Activated CD8-positive, alpha-beta memory T cell treated with anti-CD3 and anti-CD28 coated beads, Interleukin-2, amount 10 ng/mL, durations not matched to agents 7 days and 5 days (primary cell): ENCODE measurements at places on chromosomes 3 and 15.

- no peak for DNase-seq
- H3K36me3 ChIP-seq = no peaks in the 10 kb centered on the region
- H3K4me1 ChIP-seq = no peaks in the 10 kb centered on the region
- H3K27me3 ChIP-seq = peaks cover 5% of the 10 kb centered on the region
Measured at GRCh38 chr3:138907539-138907938, 39.4 kb downstream of the FOXL2 start.

DNA sequence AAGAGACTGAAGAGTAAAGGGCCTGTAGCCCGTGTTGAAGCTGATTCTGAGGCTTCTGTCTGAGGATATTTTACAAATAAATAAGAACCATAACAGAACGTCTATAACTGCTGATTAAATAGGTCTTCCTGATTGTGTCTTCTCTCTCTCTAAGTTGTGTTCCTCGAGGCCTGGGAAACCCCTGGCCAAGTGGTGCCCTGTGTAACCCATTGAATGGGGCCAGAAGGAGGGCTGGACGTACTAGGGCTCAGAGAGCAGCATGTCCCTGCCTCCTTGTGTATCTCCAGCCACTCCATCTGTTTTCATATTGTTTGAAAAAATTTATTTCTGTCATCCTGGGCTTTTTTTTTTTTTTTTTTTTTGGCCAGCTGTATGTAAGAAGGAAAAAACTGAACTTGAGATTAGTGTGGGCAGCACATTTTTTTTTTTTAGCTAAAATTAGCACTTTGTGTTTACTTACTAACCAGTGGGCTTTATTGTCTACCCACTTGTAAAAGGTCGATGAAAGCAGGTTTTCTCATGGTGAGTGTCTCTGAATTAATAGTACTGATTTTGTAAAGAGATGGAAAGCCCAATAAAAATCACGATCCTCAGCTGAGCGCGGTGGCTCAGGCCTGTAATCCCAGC, 10.7 kb downstream of the DHX30 start:
- no peaks in the 10 kb centered on the region for H3K27me3 ChIP-seq
- no peak overlapping the region for H3K27ac ChIP-seq

- no peaks in the 10 kb centered on the region for H3K4me1 ChIP-seq
- no peak overlapping the region for H3K4me3 ChIP-seq
- DNase-seq = no peak
Measured at GRCh38 chr15:70699890-70700289, 63.5 kb downstream of the UACA start.

DNA sequence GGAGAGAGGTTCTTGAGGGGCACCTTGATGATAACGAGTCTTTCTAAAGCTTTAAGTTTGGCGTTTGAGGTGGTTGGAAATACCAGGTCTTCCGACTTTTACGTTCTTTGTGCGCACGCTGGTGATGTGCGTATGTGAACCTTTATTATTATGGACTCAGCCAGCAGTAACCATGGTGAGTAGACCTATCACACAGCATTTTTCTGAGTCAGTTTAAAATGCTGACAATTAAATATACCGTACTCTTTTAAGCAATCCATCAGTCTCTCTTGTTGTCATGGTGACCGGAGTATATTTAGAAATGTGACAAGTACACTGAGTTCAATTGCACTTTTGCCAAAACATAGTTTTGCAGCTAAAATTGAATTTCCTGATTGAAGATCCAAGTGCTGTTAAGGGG, 172.2 kb downstream of the LPP start:
- no peak for DNase-seq
- H3K27ac ChIP-seq = no peak overlapping the region
- peaks cover 38% of the 10 kb centered on the region for H3K4me1 ChIP-seq
- no peak overlapping the region for H3K4me3 ChIP-seq
- peaks cover 22% of the 10 kb centered on the region for H3K36me3 ChIP-seq

GRCh38 chr3:99246010-99246654, 344.6 kb upstream of the DCBLD2 start:
- no peaks in the 10 kb centered on the region for H3K27me3 ChIP-seq
- DNase-seq = no peak
- H3K4me1 ChIP-seq = no peaks in the 10 kb centered on the region

GRCh38 chr3:138468886-138469285, 34.5 kb downstream of the ESYT3 start:
- H3K36me3 ChIP-seq = no peaks in the 10 kb centered on the region
- H3K4me1 ChIP-seq = no peaks in the 10 kb centered on the region
- H3K27me3 ChIP-seq = peaks cover 8% of the 10 kb centered on the region
- H3K27ac ChIP-seq = no peak overlapping the region
- H3K4me3 ChIP-seq = no peak overlapping the region

- no peak overlapping the region for H3K4me3 ChIP-seq
- no peaks in the 10 kb centered on the region for H3K27me3 ChIP-seq
- DNase-seq = no peak
Measured at GRCh38 chr3:49456466-49456865, 13.6 kb upstream of the DAG1 start.

- DNase-seq = no peak
- H3K4me1 ChIP-seq = no peaks in the 10 kb centered on the region
- H3K27ac ChIP-seq = no peak overlapping the region
- no peaks in the 10 kb centered on the region for H3K27me3 ChIP-seq
Measured at GRCh38 chr3:3586843-3587646, 212.2 kb upstream of the LRRN1 start.
